SJSA1 (cell line): ENCODE measurements at places on chromosomes 16 and 17. TPM values are rescaled to one million over a fixed set of nuclear protein-coding genes. Genes with fewer than 3 reads are reported as not detected.

Gene HSD11B2
- not detected in 2 replicates for total RNA-seq

Gene BOLA2B
- 156 and 420 TPM in 2 replicates for total RNA-seq

Gene ACSM2A
- total RNA-seq = not detected in 2 replicates

Gene FBXW10
- total RNA-seq = 0.05 TPM in 1 of 2 replicates, not detected in the other

Gene TNS4
- not detected in 2 replicates for total RNA-seq
